ENCODE measurements at places on chromosomes 1 and 21.

DNA sequence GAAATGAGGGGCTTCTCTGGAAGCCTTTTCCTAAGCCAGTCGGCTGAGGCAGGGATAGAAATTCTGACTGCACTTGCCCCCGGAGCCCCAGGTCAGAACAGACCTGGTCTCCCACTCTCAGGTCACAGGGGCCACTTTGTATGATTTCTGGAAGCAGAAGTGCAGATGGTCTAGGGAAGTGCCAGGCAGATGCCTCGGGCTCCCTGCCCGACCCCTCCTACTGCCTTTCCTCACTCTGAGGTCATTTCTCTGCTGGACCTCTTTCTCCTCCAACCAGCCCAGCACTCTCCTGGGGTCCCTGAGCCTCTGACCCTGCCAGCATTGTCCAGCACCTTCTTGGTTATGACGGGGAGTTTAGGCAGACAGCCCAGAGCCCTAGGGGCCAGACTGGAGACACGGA, 8.7 kb downstream of the RUNX3 start:
- no peak for DNase-seq

- no peak for DNase-seq
Measured at GRCh38 chr1:15177710-15178166, 24.2 kb downstream of the TMEM51 start.

GRCh38 chr1:1858382-1859086, 32.4 kb downstream of the GNB1 start:
- DNase-seq, result no peak

- no peak for DNase-seq
Measured at GRCh38 chr1:151902858-151903257, 6.5 kb downstream of the THEM4 start.

GRCh38 chr1:237201155-237201554, 159.2 kb downstream of the RYR2 start:
- DNase-seq, result no peak

Data from NCI-H1048 (cell line).